CD8-positive, alpha-beta T cell (primary cell): ENCODE measurements at places on chromosomes 11 and 22.

DNA sequence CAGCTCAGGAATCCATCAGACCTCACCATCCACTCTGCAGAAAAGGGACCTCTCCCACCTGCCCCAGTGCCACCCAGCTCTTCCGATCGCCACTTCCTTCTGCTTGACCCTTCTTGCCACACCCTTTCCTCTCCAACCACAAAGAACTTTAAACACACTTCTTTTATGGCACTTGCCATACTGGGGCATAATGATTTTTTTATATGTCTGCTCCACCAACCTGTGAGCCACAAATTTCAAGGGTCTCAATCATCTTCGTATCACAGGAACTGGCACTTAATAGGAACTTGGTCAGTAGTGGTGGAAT, 11.7 kb upstream of the MYH9 start:
- no peak for DNase-seq

DNA sequence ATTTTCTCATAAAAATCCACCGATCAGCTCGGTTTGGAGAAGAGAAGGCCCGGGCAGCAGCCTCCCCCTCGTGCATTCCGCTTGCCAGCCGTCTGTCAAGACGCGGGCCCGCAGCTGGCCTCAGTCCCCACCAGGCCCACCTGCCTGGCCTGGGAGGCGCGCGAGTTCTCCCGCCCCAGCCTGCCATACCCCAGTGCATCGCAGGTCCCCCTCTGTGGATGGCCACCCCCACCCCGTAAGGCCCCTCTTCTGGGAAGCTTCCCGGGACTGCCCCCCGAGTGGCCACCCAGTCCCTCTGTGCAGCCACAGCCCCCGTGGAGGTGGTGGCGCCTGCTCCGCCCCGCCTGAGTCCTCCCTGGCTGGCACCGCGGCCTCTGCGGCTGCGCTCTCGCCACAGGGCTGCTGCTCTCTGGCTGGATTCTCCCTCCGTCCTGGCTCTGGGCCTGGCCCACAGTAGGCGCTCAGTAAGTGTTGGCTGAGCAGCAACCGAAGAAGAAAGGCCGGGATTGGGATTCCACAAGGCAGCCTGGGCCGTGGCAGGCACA, 74.0 kb upstream of the TCF20 start:
- no peak for DNase-seq

DNA sequence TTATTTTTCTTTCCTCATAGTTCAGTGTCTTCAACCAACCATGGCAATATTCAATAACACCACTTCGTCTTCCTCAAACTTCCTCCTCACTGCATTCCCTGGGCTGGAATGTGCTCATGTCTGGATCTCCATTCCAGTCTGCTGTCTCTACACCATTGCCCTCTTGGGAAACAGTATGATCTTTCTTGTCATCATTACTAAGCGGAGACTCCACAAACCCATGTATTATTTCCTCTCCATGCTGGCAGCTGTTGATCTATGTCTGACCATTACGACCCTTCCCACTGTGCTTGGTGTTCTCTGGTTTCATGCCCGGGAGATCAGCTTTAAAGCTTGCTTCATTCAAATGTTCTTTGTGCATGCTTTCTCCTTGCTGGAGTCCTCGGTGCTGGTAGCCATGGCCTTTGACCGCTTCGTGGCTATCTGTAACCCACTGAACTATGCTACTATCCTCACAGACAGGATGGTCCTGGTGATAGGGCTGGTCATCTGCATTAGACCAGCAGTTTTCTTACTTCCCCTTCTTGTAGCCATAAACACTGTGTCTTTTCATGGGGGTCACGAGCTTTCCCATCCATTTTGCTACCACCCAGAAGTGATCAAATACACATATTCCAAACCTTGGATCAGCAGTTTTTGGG, at the start of gene OR51T1:
OR51T1 (plus strand) TSS at position 41 of the 641 bp plus-strand sequence; CDS start at position 41, 0 bp downstream.
- DNase-seq: no peak

DNA sequence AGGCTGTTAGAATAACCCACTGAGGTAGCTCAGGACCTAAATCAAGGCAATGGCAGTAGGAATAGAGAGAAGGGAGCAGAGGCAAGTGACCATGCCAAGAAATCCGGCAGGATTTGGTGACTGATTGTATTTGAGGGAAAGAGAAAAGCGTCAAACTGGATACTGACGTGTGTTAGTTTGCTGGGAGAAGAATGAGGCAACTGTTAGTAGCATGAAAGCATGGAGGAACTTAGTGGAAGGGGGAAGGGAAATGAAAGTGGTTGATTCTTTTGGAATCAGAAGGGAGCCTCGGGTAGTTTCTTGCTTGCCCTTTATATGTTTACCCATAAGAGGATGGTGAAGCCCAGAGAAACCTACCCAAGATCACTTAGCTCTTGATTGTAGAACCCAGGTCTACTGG, 8.3 kb downstream of the PPFIBP2 start:
- no peak for DNase-seq

DNA sequence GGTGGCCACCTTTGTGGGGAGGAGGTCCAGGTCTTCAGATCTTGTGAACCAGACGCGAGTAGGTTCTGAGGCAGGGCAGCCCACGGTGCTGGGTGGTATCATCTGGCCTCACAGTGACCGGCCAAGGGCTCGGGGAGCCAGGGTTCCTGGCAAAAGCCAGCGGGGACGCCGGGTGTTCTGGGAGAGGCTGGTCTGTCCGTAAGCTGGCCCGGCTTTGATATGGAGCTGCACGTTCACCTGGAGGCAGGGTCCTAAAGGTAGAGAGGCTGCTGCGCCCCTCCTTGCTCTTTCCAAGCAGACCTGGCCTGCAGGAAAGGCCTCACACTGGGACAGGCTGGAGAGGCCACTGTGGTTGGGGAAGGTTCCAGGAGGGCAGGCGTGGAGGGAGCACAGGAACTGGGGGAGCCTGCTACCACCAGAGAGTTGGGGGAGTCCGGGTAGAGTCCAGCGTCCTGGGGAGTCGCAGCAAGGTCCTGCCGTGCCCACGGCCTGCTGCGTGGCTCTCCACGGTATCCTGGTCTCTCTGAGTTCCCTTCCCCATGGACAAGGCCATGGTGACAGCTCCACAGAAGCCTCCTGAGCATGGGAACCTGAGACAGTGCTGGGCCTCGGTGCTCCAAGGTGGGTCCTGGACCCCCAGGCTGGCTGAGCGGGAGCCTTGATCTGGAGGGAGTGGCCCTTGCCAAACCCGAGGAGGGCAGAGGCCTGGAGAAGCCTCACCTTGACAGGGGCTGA, 452.4 kb upstream of the B3GAT1 start:
- DNase-seq: no peak
